ENCODE measurements at places on chromosomes 7 and 10.

DNA sequence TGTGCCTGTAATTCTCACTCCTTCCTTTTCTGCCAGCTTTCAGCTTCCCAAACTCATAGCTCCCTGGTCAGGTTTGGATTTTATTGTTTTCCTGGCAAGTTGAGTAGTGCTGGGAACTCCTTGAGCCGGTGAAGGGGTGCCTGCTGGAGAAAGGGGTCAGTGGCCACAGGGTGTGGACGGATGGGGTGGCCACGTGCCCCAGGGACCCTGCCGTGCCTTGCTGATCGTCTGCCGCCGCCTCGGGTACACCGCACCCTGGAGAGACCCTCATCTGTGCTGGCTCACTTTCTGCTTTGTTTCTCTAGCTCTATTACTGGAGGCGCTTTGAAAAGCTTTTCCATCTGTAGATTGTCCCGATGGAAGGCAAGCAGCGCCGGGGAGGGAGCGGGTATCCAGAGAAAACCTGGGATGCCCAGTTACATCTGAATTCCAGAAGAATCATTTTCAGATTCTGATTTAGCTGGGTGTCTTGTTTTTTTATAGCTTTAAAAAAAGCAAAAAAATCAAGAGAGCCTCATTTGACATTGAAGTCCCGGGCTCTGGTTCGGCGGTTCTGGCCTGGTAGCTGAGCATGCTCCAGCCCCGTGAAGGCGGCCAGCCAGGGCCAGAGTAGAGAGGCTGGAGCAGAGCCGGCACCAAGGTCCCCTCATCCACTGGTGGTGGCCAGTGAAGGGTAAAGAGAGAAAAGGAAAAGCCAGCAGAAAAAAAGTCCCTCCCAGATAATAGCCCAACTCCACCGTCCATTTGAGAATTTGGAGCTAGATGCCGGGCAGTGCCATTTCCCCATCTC lies 510.9 kb upstream of the FOXK1 start:
- DNase-seq, result no peak

- no peak for DNase-seq
Observed at GRCh38 chr10:113071446-113071845, 121.4 kb downstream of the TCF7L2 start.

DNA sequence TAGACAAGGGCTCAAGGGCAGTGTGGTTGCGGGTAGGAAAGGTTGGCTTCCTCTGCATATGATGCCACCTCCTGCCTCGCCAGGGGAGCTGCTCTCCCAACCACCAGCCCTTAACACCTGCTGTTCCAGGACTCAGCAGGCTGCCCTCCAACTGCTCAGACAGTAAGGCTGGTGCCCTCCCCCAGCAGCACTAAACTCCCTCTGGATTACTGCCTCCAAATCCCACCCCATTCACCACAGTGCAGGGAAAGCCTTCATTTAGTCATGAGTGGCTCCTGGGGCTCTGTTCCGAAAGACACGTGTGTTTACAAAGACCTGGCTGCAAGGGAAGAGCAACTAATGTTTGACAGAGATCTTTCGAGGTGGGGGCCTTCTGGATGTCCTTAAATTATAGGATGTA lies 437.2 kb upstream of the MKI67 start:
- no peak for DNase-seq

GRCh38 chr7:157139810-157140510 lies 1.2 kb downstream of the UBE3C start:
- DNase-seq, result no peak

- no peak for DNase-seq
Observed at GRCh38 chr10:85548034-85548433, 818.6 kb downstream of the GRID1 start.

- no peak for DNase-seq
Observed at GRCh38 chr7:129228633-129229032, 3.8 kb downstream of the AHCYL2 start.

Measured in GM04504 (cell line).